Natural killer cell treated with Interleukin-12 subunit alpha and Interleukin-12 subunit beta and Interleukin-15 and Interleukin-18, amount 100 ng/mL, for 72 hours (primary cell): ENCODE measurements at places on chromosomes 12 and 14. TPM values are rescaled to one million over a fixed set of nuclear protein-coding genes. Genes with fewer than 3 reads are reported as not detected.
A peak's percentile ranks its signal among the peaks of the same experiment; 100 is the strongest.

DNA sequence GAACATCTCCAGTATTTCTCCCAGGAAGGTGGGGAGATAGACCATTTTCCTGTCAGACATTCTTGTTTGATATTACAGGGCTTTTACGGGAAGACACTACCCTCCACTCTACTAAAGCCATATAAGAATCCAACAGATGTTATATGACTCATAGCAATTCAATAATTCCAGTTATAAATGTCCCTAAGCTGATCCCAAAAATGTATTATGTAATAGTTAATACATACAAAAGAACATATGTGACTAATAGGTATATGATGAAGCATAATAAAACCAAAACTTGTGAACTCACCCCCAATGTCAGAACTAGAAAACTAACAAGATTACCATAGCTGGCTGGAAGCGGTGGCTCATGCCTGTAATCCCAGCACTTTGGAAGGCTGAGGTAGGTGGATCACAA lies 84.2 kb downstream of the EFCAB11 start:
- no peak for DNase-seq
- no peaks in the 10 kb centered on the region for H3K36me3 ChIP-seq
- no peak overlapping the region for H3K4me3 ChIP-seq
- no peak overlapping the region for H3K27ac ChIP-seq
- no peaks in the 10 kb centered on the region for H3K4me1 ChIP-seq

DNA sequence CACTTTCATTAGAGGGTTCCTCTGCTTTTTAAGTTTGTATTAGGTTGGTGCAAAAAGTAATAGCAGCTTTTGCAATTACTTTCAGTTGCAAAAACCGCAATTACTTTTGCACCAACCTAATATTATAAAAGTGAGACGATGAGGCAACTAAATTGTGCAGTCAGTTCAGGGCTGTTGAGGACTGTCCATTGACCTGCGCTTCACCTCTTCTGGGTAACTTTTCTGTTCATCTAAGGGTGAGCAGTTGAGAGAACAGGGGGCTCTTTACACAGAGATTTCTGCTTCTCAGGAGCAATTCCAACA lies 191.3 kb downstream of the AACS start:
- H3K4me1 ChIP-seq, result no peaks in the 10 kb centered on the region
- no peaks in the 10 kb centered on the region for H3K36me3 ChIP-seq
- no peak overlapping the region for H3K27ac ChIP-seq
- H3K4me3 ChIP-seq, result no peak overlapping the region
- H3K27me3 ChIP-seq, result peaks cover 15% of the 10 kb centered on the region

DNA sequence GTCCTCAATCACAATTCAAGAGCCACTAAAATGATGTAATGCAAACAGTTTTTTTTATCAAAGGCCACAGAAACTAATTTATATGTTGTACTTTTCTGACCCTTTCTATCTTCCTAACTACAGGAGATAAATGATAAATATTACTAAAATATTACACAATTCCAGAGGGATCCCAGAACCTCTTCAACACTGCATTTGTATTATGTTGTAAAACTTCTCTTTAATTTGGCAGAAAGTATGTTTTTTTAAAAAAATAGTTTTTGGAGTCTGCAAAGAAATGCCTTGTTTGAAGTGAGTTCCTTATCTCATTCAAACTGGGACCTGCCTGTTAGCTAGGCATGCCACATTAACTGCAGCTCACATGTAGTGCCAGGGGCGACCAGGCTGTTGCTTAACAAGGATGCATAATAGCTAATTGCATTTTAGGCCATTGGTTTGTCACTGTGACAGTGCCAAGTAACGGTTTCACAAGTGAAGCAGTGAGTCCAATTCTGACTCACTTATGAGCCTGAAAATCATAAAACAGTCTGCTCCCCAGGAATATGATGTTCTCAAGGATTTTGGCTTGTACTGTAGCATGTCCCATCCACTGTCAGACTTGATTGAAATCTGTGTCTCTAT lies 266.9 kb downstream of the KTN1 start:
- H3K36me3 ChIP-seq, result no peaks in the 10 kb centered on the region
- no peak overlapping the region for H3K27ac ChIP-seq
- peaks cover 3% of the 10 kb centered on the region for H3K27me3 ChIP-seq
- no peak for DNase-seq

- no peaks in the 10 kb centered on the region for H3K36me3 ChIP-seq
- H3K27me3 ChIP-seq, result no peaks in the 10 kb centered on the region
- no peaks in the 10 kb centered on the region for H3K4me1 ChIP-seq
Measured at GRCh38 chr14:49594347-49595091, 4.2 kb upstream of the LRR1 start.

GRCh38 chr12:124949779-124950728 lies 35.6 kb upstream of the UBC start:
- no peaks in the 10 kb centered on the region for H3K27me3 ChIP-seq
- no peak for DNase-seq
- no peaks in the 10 kb centered on the region for H3K4me1 ChIP-seq
- no peaks in the 10 kb centered on the region for H3K36me3 ChIP-seq
- H3K4me3 ChIP-seq, result no peak overlapping the region

- DNase-seq, result no peak
- H3K36me3 ChIP-seq, result no peaks in the 10 kb centered on the region
- no peaks in the 10 kb centered on the region for H3K27me3 ChIP-seq
Measured at GRCh38 chr12:23006413-23006812, 381.4 kb downstream of the ETNK1 start.

DNA sequence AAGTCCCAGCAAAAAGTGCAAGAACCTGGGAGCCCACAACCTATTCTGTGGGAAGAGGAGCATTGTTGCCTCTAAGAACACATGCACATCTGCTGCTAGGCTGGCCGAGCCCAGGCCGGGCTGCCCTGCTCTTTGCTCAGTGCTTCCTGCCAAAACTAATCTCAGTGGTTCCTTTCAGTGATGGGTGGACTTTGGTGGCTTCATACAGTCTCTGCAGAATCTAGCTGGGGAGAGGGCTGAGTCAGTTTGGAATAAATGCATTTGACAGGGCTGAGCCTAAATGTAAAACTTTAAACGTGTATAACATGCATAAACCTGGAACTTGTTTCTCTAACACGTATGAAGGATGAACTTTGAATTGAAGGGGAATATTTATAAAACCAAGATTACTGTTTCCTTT lies 44.6 kb downstream of the CCDC177 start:
- no peak for DNase-seq
- no peaks in the 10 kb centered on the region for H3K36me3 ChIP-seq
- H3K27me3 ChIP-seq, result peaks cover 5% of the 10 kb centered on the region
- no peak overlapping the region for H3K27ac ChIP-seq

- no peak overlapping the region for H3K4me3 ChIP-seq
- no peak overlapping the region for H3K27ac ChIP-seq
- H3K36me3 ChIP-seq, result no peaks in the 10 kb centered on the region
- no peaks in the 10 kb centered on the region for H3K4me1 ChIP-seq
Measured at GRCh38 chr12:113030875-113031525, 25.5 kb upstream of the DTX1 start.

GRCh38 chr14:24848102-24848790 lies 201.7 kb downstream of the STXBP6 start:
- no peak overlapping the region for H3K27ac ChIP-seq
- H3K4me1 ChIP-seq, result no peaks in the 10 kb centered on the region
- no peak for DNase-seq
- H3K4me3 ChIP-seq, result no peak overlapping the region

- DNase-seq, result no peak
- H3K27ac ChIP-seq, result no peak overlapping the region
- H3K4me3 ChIP-seq, result no peak overlapping the region
- H3K4me1 ChIP-seq, result peaks cover 4% of the 10 kb centered on the region
Measured at GRCh38 chr14:28773176-28773575, 6.6 kb downstream of the FOXG1 start.

DNA sequence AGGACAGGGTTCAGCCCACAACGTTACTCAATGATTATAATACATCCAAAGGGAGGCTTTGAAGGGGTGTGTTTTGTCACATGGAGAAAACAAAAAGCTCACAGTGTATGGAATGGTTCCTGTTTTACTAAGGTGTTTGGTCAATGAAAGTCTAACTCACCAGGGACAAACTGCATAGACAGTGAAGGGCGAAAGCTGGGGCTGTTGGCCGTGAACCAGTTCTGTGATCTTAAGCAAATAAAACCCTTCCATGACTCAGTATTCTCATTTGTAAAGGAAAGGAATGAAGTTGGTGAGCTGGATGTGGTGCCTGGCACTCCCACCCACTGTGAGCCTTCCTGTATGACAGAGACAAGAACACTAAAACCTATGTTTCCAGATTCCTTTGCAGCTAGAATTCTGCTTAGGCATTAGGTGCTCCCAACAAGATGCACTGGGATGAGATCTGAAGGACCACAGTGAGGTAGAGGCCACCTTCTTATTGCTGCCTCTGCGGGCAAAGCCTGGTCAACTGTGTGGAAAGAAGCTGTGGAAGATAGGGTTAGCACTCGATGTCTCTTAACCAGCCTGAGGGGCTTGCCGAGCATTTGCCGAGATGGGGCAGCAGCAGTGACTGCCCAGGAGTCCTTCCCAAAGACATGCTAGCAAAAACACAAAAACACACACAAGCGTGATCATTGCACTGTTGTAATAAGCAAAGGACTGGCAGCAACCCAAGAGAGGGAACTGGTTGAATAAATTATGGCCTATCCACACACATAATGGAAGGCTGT lies 48.5 kb downstream of the VCPKMT start:
- peak; percentile 39 for DNase-seq
- no peak overlapping the region for H3K4me3 ChIP-seq
- no peaks in the 10 kb centered on the region for H3K36me3 ChIP-seq
- H3K4me1 ChIP-seq, result peaks cover 62% of the 10 kb centered on the region

DNA sequence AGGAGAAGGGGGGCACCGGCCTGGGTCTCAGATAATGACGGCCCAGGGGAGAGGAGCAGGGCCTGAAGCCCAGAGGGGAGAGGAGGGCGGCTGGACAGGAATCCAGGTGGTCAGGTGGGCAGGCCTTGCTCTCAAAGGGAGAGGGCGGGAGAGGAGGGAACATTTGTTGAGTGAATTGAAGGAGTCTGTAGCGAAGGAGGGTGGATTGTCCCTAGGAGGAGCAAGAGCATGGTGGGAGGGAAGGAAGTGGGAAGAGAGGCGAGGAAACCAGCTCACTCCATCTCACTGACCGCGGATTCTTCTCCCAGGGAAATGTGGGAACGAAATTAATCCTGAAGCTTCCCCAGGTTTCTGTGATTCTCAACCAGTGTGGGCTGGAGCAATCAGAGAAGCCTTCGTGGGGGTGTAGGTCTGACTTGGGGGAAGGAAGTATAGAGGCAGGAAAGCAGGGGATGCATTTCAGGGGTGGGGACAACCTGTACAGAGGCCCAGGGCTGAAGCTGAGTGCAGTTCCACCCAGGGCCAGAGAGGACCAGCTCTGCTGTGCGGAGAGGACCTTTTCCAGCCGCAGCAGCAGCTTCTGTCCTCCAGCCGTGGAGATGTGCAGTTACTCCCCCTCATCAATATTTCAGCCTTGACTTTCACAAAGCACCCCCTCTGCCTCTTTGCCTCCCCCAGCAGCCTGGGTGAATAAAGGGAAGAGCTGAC lies 100.9 kb downstream of the CHST11 start:
- peaks cover 35% of the 10 kb centered on the region for H3K4me1 ChIP-seq
- H3K27me3 ChIP-seq, result no peaks in the 10 kb centered on the region
- no peak overlapping the region for H3K4me3 ChIP-seq
- no peak for DNase-seq
- peak overlapping the region; percentile 71 for H3K27ac ChIP-seq

Gene FOXN3
- 127 TPM for total RNA-seq

Gene ANKS1B
- not detected for total RNA-seq

Gene DNAAF2
- 6.2 TPM for total RNA-seq

Gene RIN3
- total RNA-seq, result 151 TPM

Gene SMOC1
- total RNA-seq, result not detected

Gene CD69
- 55.6 TPM for total RNA-seq

Gene NKX2-8
- total RNA-seq, result not detected

Gene GALNT16
- total RNA-seq, result 0.05 TPM

Gene HOXC6
- total RNA-seq, result not detected
